ENCODE measurements at places on chromosomes 12 and 14.

GRCh38 chr12:4012977-4013968, 140.1 kb upstream of the PARP11 start:
- no peak for DNase-seq

DNA sequence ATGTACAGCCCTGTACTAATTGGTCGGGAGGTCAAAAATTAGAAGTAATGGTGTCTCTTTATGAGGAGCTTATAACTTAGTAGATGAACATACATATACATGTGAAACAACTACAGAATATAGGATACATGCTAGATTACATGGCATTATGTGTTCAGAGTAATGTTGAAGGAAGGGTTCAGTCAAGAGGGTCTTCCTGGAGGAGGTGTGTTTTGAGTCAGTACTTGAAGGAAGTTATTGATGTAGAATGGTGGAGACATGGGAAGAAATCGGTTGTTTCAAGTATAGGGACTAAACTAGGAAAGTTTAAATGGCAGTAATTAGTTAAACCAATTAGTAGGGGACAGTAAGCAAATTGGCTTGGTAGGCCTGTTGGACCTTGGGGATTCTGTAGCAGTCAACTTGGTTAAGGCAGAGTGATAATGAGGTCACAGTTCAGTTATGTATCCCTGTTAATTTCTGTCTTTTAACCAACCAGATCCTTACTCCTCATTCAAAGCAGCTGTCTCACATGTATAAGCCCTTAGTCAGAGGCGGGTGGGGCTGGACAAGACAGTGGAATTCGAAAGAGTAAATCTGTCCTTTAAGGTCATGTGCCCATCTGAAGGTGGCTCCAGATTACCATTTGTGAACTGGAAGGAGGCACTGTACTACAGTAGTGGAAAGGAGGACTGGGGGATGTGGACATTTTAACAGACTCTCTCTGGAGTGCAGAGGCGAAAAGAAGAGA, 3.5 kb upstream of the ANKRD52 start:
- no peak for DNase-seq

DNA sequence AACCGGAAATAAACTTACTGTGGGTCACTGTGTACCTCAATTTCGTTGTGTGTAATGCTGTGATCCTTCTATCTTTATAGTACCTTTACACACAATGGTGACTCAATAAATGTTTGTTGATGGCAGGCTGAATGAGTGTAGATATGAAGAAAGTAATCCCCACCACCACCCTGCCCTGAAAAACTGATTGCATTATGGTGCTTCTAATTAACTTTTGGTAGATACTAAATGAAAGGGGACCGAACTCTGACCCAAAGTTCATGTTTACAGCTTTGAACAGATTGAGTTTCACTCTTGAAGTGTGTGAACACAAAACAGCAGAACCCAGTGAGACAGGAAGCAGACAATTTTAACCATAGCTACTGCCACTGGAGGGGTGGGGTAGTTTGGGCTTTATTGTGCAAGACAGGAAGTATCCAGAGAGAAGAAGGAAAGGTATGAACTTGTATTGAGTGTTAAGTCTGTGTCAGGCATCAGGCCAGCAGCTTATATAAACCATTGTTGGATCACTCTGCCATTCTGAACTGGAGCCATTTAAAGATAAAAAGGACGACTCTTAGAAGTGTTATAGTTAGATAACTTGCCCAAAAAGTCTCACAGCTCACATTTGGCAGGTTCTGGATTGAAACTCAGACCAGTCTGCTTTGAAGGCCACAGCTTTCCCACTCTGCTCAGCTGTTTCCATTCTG, 197.0 kb upstream of the AMIGO2 start:
- no peak for DNase-seq

DNA sequence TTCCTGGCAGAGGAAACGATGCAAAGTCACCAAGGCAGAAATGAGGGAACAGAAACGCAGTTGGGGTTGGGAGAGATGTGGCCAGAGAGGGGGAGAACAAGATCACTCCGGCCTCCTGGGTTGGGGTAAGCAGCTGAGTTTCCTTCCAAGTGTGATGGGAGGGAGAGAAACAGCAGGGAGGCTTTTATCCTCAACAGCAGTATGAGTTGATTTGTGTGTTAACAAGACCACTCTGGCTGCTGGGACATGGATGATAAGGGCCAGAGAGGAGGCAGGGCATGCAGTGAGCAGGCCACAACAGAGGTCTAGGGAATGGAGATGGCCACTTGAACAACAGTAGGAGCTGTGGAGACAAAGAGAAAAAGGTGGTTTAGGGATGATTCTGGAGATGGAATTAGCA, 66.8 kb downstream of the GLRX5 start:
- DNase-seq, result no peak

DNA sequence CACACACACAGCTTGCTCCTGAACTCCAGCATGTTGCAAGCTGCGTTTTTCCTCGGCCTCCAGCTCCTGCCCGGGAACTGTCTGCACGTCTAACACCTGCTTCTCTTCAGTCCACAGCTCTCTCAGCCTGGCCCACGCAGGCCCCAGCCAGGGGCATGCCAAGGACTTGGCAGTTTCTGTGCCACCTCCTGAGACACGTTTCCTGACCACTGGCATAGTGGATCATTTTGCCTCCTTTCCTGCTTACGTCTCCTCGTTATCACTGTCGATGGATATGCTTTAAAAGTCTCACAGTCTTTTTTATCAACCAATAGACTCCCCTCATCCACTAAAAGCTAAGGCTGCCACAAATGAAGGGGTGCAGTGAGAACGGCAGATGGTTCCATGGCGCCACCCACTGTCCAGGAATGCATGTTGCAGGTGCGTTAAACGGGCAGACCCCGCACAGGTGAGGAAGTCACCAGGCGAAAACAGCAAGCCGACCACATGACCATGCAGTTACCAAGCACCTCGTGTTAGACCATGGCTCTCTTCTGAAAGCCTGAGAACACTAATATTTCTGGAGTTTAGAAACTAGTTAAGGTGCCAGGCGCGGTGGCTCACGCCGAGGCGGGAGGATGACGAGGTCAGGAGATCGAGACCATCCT, 14.7 kb upstream of the TEAD4 start:
- peak; percentile 52 for DNase-seq

GRCh38 chr14:30153717-30154116, 226.1 kb upstream of the PRKD1 start:
- no peak for DNase-seq

DNA sequence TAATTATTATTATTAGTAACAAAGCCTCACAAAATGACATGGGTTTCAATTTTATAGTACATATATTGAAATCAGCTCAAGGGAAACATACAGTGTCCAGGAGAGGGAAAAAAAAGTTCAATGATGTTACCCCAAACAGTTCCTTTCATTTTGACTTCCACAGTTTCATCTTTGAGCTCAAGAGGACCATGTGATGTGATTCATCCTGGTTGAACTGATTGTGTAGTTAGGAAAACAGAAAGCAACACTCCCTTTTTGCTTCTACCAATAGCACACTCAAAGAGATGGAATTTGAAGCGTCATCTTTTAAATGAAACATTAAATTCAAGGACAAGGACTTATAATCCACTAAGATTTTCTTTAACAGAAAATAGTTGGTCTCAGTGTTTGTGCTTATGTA, 461.0 kb downstream of the FOXG1 start:
- no peak for DNase-seq

DNA sequence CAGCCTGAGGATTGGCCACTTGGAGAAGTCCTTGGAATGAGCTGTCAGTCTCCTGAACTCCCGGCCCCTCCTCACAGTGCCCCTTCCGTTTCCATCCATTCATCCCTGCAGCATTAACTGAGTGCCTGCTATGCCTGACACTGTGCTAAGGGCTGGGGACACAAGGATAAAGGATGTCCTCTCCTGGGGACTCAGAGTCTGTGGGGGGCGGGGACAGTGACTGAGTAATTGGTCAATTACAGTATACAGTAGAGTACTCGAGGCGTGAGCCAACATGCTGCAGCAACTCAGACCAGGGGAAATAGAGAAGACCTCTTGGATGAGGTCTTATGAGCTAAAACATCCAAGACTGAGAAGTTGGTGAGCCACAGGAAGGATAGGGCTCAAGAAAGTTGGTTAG, 43.4 kb upstream of the PWP1 start:
- no peak for DNase-seq

DNA sequence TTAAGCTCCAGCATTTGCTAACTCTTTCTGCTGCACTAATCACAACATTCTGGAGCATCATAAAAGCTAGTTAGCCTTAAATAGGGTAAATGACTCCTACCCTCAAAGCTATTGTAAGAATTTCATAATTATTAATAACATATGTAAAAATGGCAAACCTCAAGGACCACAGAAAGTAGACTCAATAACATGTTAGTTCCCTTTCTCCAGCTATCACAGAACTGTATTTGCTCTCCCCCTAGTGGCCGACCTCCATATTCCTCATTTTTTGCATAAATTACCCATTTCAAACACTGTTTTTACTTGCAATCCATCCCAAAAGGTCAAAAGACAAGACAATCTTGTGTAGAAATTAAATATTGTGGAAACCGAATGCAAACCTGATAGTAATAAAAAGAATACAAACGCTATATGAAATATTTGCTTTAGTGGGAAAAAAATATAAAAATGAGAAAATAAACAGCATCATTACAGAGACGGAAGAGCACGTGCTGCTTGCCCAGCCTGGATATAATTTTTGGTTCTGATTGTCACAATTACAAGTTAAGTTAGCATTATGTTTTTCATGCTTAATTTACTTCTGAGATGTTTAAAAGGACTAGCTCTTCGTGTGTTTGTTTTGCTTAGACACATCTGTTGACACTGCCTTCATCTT, 97.9 kb downstream of the RERGL start:
- DNase-seq, result no peak

DNA sequence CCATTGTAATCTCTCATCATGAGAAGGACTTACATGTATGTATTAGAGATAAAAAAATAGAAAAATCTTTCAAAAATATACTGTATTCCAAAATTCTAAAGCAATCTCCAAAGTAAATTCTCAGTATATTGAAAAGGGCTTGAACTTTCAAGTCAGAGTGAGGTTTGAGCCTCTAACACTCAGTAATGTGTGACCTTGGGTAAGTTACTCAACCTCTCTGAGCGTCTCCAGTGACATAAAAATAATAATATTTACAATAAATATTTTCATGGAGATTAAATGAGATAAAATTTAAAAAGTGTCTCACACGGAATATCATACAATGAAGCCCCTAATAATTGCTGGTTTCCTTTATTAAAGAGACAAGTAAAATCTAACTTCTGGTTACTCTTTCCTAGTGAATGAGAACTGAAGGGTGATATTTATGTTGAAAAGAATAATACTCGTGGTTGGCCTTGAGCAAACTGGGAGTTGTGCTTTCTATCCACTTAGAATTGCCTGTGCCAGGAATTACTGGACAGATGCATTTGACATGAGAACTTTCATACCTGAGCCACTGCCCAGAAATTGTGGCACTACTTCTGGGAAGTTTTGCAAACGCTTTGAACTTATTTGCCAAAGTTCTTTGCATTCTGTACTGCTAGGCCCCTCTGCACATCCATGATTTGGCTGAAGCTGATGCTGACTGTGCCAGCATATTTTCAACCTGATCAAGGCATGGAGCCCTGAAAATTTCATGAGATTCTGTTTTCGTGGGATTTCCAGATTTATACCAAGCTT, 933.7 kb downstream of the GALC start:
- peak; percentile 72 for DNase-seq

DNA sequence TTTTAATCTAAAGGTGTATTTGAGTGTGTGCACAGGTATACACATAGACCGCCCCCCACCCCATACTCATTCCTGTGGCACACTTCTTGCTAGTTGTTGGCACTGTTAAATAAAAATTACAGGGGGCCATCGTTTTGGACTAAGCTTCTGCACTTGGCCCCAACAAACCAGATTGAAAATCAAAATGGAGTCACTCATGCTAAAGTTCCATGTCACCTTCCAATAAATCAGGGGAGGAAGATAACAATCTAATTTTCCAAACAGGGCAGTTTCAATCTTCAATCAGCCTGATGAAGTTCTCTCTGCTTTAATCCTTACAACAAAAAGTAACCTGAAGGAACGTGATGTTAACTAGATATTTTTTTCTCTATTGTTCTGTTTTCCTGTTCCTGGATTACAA, 78.2 kb downstream of the RGS6 start:
- DNase-seq, result no peak

DNA sequence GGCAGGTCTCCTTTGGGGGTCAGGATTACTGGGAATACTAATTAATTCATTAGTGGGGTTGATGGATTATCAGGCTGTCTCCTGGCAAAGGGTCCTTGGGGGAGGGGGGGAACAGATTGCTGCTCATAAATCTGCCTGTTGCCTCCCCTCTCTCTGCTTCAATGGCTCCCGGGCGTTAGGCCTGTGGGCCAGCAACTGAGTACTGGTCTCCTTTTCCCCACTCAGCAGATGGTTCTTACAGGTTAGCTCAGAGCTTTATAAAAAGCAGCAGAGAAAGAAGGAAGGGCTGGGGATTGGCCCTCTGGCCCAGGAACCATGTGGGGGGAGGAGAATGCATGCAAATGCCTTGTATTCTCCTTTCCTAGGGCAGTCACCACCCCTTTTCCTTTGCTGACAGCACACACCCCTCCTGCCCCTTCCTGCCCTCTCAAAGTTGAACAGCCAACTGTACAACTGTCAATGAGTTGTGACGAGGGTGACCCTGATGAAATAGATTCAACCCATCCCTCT, 2.3 kb upstream of the NEUROD4 start:
- DNase-seq, result no peak

Measured in right forelimb (tissue), 1 donor.